ENCODE measurements at places on chromosomes 12 and 14.

DNA sequence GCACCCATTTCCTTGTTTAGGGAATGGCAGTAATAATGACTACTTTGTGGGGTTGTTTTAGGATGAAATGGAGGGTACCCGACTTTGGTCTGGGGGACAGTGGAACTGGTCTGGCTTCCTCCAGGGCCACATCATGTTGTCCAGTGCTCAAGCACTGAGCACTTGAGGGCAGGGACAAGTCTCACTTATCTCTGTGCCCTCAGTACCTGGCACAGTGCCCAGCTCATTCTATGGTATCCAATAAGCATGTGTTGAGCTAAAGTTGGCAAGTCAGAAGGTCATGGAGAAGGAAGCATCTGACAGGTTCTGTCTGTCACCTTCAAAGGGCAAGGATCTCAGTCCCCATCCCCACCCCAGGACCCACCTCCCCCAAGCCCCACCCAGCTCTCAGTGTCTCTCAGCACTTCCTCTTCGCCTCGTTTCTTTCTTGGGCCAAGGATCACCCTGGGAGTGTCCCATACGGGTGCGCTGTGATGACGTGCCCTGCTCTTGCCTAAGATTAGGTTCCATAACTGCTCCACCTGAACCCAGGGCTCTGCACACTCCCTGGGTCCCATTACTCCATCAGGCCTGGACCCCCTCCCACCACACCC lies 24.3 kb upstream of the TMEM106C start:
- DNase-seq: no peak

- DNase-seq: peak; percentile 89
These were observed 761 bp upstream of the NDRG2 start for GRCh38 chr14:21025371-21026273.

DNA sequence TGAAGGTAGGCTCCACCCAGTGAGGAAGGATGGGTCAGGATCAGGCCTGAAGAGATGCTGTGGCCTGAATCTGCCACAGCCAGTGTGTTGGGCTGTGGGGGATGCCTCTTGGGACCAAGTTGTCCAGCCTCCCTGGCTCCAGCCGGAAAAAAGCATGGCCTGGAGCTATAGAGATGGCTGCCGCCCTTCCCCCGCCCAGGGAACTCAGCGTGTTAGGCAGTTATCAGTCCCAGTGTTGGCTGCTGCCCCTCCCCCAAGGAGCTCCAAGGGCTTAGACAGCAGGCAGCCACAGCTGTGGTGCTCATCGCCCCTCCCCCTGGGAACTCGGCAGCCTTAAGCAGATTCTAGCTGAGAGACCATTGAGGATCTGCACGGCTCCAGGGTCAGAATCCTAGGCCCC lies 158.0 kb downstream of the CAPZA3 start:
- no peak for DNase-seq

DNA sequence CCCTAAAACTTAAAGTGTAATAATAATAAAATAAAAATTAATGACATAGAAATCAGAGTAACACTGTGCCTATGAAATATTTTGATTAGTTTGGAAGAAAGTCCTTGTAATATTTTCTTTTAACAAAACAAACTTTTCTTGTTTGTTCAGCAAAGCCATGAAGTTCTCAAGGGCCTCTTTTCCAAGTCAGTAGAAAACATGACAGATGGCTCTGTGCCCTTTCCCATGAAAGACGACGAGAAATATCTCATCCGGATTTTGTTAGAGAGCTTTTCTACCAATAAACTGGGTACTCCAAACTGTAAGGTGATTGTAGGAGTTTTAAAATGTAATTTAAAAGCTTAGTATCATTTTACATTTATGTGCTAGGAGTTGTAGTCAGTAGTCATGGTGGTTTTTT lies 54.5 kb upstream of the ASPG start:
- DNase-seq: no peak

- no peak for DNase-seq
These were observed 454.9 kb downstream of the LRIG3 start for GRCh38 chr12:58465418-58465817.

- DNase-seq: no peak
These were observed 29.3 kb upstream of the SGPP1 start for GRCh38 chr14:63757211-63757610.

DNA sequence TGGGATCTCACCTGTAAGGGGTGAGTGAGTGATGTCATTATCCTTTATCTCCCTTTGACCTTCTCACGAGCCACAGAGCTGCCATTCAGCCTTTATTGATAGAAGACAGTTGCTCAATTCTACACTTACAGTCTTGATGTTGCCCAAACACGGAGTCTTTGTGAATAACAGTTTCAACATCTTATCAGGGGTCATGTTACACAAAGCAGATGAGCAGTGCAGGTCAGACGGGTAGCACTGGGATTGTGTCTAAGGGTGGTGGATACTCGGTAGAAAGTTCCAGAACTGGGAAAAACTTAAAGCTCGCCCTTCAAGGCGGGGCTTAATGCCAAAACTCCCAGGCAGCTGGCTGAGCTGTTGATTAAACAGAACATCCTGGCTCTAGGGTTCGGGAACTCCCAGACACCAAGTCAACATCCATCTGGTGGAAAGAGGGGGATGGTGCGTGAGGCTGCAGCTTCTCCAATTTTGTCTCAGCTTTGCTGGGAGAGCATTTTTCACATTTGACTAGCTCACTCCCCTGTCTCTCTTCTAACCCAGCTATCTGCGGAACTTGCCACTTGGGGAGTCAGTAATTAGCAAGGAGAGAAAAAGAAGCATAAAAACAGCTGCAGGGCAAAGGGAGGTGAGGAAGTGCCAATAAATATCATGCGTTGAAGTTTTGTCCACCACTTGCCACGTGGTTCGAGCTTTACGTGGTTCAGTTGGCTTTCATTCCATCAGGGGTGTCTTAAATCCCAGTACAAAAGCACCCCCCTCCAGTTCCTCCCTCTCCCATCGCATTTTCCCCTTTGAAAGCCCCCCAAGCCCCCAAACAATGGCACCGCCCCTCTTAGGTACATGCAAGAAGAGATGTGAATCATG lies 31.0 kb downstream of the FOXN4 start:
- DNase-seq: no peak

DNA sequence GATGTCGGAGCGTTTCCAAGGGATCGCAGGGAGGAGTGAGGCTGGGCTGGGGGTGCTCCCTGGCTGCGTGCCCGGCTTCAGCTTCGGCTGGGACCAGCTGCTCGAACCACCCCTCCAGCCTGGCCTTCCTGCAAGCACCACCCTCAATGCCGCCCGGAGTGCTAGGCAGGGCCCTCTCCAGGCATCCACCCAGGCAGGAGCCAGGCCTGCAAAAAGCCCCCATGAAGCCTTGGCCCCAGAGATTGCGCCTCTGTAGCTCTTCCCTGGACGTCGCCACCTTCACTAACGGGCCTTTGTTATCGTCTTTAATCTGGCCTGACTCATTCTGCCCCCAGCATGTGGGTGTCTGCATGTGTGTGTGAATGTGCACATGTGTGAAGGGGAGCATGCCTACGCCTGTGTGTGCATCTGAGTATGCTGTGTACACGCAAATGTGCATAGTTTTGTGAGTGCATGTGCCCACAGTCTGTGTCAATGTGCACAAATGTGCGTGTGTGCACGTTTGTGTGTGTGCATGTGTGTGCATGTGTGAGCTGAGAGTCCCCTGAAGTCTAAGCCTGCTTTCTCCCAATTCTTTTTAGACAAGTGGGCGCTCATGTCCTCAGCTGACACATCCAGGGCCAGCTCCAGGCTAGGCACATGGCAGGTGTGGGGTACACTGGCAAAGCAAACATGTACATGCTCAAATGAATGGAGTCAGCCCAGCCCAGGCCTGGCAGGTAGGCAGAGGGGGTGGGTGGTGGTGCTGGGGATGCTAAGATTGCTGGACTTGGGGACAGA lies 195.4 kb upstream of the C14orf180 start:
- DNase-seq: no peak

- DNase-seq: no peak
These were observed 137.2 kb upstream of the ARHGAP5 start for GRCh38 chr14:31939934-31940333.

DNA sequence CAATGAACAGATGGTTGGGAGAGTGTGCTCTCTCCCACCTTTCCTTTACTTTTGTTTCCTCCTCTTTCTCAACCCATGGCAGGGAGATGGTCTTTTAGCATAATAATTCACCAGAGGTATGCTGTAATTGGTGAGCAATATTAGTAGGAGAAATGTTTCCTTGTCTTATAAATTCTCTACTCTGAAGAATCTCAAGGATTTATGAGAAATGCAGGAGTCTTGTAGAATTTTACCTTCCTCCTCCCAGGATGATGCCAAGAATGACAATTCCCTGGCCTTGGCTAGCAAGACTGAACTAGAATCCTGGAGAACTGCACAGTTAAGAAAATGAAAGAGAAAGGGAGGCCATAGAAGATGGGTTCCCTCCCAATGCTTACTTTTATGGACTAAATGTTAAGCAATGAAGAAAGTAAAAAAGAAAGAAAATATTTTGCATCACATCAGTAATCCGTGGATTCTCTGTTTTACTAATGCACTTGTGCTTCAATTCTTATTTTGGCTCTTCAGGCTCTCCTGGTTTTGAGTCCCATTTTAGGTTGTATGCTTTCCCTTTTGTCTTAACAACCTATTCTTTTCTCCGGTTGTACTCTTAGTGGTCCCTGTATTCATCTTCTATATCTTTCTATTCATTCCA lies 192.9 kb upstream of the GARIN6 start:
- DNase-seq: no peak

GRCh38 chr14:68766299-68767247 lies 26.3 kb downstream of the ZFP36L1 start:
- no peak for DNase-seq

DNA sequence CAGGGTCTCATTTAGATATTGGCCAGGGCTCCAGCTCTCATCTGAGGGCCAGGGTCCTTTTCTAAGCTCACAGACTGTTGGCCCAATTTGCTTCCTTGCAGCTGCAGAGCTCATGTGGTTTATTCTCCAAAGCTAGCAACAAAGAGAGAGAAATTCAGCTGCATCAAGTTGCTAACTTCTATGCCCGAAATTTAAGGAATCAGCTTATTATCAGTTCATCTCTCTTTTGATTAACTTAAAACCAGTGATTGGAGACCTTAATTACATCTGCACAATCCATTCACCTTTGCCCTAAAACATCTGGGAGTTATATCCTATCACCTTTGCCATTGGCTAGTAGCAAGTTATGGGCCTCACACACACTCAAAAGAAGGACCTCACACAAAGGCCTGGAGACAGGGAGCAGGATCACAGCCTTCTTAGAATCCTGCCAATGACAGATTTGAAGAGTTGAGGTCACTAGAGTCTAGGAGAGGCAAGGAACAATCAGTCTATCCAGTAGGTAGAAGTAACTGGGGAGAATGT lies 258.8 kb upstream of the GARIN6 start:
- no peak for DNase-seq

GRCh38 chr12:1205512-1206060 lies 214.6 kb downstream of the ERC1 start:
- no peak for DNase-seq

DNA sequence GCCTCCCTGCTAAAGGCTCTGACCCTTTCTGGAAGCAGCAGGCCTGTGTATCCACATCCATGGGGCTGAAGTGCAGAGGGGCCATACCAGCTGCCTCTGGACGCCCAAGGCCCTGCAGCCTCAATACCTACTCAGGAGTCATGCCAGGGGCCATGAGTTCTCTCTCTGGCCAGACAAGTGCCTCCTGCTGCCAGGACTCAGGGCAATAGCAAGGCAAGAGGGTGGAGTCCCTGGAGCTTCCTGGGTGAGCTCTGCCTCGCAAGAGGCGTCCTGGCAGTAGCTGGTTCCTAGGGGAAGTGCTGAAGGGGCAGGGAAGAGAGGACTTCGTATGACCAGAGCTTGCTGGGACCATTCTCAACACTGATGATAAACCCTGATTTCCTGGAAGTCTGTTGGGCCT lies 10.9 kb upstream of the ENDOU start:
- no peak for DNase-seq

DNA sequence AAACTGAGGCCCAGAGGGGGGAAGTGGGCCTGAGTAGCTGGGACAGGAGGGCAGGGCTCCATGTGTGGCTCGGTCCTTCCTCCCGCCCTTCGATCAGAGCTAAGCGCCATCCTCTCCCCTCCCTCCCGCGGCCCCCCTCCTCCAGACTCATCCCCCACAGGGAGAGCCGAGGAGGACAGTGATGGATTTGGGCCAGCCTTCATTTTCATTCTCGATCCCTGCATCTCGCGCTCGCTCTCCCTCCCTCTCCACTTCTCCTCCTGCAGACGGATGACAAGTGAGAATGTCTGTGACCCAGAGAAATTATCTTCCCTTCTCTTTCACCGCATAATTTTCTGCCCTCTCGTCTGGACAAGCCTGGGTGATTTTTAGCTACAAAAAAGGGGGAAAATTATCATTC lies 183.3 kb downstream of the RBM19 start:
- no peak for DNase-seq

DNA sequence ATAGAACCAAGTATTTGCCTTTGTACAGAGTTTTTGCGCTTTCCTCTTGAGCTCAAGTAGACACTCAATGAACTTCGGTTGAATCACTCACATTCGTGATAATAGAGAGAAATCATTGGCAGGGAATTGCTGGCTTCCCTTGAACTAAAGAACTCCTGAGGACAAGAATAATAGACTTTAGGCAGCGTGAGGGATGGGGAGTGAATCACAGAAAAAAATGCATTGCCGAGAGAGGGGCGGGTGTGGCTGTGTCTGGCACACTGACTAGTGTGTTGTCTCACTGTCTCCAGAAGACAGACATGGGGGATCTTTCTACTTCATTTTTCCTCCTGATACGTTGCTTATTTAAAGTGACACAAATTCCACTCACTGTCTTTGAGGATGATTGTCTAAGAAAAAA lies 805.2 kb downstream of the BCL11B start:
- DNase-seq: no peak

DNA sequence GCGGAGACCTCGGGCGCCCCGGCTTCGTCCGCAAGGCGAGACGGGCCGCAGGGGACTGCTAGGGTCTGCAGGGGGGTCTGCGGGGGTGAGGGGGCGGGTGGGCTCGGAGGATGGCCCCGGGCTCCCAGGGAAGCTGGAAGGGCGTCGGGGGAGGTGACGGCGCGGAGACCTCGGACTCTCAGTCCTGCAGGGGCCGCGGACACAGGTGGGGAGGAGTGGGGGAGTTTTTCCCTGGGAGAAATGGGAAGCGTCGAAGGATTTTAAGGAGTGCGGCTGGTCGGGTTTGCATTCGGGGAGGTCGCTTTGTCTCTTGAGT lies 25.9 kb downstream of the ZBTB42 start:
- no peak for DNase-seq

GRCh38 chr12:52926596-52927234 lies 21.8 kb upstream of the KRT8 start:
- DNase-seq: no peak

DNA sequence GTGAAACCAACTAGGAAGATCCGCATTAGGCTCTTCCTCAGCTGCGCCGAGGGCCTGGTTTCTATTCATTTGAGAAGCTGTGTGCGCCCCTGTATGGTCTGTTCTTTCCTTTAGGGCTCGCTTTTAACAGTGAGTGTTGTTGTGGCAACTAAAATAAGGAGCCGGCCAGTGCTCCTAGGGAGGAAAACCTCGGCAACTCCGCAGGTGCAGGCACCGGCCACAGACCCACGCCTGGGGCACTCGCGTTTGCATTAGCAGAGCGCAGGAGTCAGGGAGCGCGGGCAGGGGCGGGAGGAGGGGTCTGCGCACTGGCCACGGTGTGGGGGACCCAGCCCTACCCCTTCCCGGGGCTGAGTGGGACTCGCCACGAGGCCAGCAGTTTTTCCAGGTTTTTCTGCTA lies 50.5 kb downstream of the STX2 start:
- no peak for DNase-seq

GRCh38 chr12:40643506-40643905 lies 48.7 kb upstream of the CNTN1 start:
- no peak for DNase-seq
